Activated CD8-positive, alpha-beta memory T cell treated with anti-CD3 and anti-CD28 coated beads, Interleukin-2, amount 10 ng/mL, durations not matched to agents 7 days and 5 days (primary cell): ENCODE measurements at places on chromosomes 4 and X. TPM values are rescaled to one million over a fixed set of nuclear protein-coding genes. Genes with fewer than 3 reads are reported as not detected.

The TRAM1L1 gene
- not detected for total RNA-seq

The SLC9B1 gene
- 1.3 TPM for total RNA-seq

The NSUN7 gene
- total RNA-seq = 0.42 TPM

The SLC10A6 gene
- total RNA-seq = not detected

The SOX3 gene
- not detected for total RNA-seq

The SPRY1 gene
- total RNA-seq = 73.7 TPM

The SH2D1A gene
- total RNA-seq = 47.0 TPM

The PROM1 gene
- total RNA-seq = not detected

The S100G gene
- not detected for total RNA-seq

The ZNF718 gene
- 13.7 TPM for total RNA-seq
